ENCODE measurements at places on chromosomes 1 and 21.

- no peak for DNase-seq
These were observed 4.9 kb downstream of the LIX1L start for GRCh38 chr1:145952903-145953302.

GRCh38 chr1:19756480-19756879 is 43.2 kb downstream of the TMCO4 start:
- peak; percentile 64 for DNase-seq

DNA sequence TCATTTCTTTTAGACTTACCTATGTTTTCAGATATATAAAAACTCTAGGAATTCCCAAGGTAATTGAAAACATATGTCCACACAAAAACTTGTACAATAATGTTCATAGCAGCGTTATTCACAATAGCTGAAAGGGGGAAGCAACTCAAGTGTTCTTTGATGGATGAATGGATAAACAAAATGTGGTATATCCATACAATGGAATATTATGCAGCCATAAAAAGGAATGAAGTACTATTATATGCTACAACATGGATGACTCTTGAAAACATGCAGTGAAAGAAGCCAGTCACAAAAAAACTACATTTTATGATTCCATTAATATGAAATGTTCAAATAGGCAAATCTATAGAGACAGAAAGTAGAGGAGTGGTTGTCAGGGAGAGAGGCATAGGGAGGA is 62.2 kb upstream of the WDR26 start:
- DNase-seq, result no peak

DNA sequence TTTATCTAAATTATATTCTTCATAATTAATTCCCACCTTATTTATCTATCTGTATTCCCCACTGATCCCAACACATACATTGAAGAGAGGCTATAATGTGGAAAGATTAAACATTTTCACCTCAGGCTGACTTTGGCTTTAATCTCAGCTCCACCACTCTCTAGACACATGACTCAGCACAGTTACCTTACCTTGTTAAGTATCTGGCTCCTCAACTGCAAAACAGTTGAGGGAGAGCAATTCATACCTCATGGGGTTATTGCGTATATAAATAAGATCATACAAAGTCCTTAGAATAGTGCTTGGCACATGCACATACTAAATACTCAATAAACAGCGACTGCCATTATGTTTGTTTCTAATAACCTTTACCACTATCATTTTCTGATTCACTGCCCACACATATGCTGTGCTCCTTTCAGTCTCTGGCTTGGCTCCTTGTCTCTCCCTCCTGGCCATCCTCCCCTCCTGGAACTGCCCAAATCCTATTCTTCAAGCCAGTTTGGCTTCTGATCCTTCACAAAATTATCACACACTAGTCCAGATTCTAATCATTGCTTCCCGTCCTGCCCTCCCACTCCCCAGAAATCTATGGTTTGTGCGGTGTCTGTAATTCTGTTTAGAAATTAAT is 50.1 kb downstream of the BCL9 start:
- DNase-seq, result no peak

GRCh38 chr1:71228742-71229365 is 148.0 kb upstream of the ZRANB2 start:
- peak; percentile 10 for DNase-seq

DNA sequence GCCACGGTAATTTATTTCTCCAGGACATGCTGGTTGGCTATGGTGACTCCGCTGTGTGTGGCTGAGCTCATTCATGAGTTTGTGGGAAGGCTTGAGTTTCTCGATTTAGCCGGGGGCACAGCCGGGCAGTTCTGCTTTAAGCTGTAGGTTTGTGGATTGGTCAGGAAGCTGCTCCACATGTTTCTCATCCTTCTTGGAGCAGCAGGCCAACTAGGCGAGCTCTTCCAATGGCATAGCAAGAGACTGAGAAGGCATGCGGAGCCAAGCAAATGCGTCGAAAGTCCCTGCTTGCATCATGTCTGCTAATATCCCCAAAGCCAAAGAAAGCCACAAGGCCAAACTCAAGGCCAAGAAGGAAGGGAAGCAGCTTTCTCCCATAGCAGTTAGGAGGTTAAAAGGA is 71.6 kb upstream of the GREM2 start:
- peak; percentile 31 for DNase-seq

DNA sequence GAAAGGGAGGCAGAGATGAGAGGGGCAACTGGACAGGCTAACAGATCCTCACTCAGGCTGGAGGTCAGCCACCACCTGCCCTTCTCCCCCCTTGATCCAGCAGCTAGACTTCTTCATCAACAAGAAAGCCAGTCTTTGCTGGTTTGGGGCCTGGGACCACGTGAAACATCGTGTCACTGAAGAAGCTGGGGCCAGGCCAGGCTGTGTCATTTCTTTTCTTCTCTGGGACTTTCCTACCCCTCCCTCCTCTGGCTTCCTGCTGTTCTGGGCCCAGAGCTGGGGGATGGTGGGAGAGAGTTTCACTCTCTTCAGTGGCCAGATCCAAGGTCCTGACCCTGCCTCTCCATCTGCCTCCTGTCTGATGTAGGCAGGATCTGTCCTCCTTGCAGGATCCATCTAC is 18.1 kb upstream of the SLC26A9 start:
- peak; percentile 50 for DNase-seq

DNA sequence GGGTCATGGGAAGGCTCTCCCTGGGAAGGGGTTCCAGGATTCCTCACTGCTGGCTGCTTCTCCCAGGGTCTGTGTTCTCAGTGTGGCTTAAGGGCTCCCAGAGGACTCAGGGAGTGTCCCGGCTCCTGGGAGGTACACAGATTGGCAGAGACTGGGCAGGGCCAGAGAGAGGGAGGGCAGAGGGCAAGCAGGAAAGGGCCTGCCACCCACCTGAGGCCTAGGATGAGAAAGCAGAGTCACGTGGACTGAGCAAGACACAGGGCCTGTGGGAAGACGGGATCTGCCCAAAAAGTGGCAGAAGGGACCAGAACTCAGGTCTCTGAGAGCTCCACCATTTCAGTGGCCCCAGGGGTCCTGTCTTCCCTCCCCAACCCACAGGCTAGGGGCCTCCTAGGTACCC is 871 bp downstream of the SLFNL1 start:
- no peak for DNase-seq

- DNase-seq, result peak; percentile 27
These were observed 1.1 kb downstream of the MIA3 start for GRCh38 chr1:222618880-222619596.

- no peak for DNase-seq
These were observed 211.2 kb downstream of the RRAGC start for GRCh38 chr1:38648417-38648816.

GRCh38 chr1:74611887-74612286 is 61.7 kb downstream of the ERICH3 start:
- DNase-seq, result no peak

DNA sequence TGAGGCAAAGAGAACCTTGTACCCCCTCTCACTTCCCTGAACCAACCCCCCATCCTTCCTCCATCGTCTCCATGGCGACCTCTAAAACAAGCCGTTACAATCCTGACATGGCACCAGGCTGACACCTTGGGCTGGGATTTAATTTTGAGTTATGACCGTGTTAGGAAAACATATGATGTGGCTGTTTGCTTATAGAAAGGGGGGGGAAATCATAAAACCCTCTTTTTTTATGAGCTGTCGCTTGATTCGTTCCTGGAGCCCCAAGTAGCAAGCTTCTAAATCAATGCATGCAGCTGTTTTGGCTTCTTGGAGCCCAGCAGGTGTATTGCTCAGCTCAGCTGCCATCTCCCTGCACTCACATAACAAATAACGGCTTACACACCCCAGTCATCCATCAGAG is 301.2 kb upstream of the SPAG17 start:
- no peak for DNase-seq

GRCh38 chr1:177748080-177748801 is 221.6 kb downstream of the SEC16B start:
- DNase-seq, result no peak

- DNase-seq, result peak; percentile 15
These were observed 14.1 kb downstream of the TMCO4 start for GRCh38 chr1:19785660-19786059.

DNA sequence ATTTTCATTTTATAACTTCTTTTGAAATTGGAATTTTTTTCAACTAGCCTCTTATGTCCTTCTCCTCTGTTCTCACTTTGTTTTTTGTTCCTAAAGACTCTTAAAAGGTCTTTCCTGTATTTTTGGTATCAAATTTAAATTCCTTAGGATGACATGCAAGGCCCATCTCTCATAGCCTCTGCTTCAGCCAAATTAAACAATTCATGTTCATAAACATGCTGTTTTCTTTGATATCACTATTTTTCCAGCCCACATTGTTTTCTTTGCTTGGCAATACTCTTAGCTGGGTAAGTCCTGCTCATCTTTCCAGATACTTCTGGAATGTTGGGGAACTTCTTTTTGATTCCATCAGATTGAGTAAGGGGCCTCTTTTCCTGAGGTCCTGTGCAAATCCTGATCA is 55.8 kb upstream of the GPR88 start:
- DNase-seq, result no peak

- DNase-seq, result peak; percentile 86
These were observed 62.4 kb upstream of the DIRAS3 start for GRCh38 chr1:68112835-68113243.

- DNase-seq, result no peak
These were observed 11.6 kb downstream of the CAMK2N1 start for GRCh38 chr1:20474333-20474975.

- DNase-seq, result no peak
These were observed 58.2 kb downstream of the ARHGEF10L start for GRCh38 chr1:17597651-17598050.

- peak; percentile 86 for DNase-seq
These were observed at the start of gene VAMP4 for GRCh38 chr1:171741872-171742576. Gene VAMP4 (minus strand): TSS chr1:171742065. CDS start chr1:171738414, 3,651 bp downstream.

DNA sequence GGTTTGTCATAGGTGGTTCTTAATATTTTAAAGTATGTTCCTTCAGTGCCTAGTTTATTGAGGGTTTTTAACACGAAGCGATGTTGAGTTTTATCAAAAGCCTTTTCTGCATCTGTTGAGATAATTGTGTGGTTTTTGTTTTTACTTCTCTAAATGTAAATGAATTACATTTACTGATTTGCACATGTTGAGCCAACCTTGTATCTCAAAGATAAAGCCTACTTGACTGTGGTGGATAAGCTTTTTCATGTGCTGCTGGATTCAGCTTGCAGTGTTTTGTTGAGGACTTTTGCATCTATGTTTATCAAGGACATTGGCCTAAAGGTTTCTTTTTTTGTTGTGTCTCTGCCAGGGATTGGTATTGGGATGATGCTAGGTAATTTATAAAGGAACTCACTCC is 142.5 kb downstream of the PRDM2 start:
- DNase-seq, result no peak

DNA sequence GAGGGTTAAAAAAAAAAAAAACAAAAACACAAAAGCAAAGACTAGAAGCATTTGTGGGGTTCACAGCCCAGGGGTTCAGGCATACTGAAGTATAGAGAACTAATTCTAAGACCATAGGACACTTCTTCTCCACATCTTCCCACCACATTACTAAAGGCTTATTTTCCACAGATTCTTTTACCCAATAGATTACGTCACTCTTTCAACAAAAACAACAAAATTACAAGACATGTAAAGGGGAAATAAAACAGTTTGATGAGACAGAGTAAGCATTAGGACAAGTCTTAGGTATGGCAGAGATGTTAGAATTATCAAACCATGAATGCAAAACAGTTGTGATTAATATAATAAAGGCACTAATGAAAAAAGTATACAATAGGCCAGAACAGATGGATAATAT is 2013.7 kb downstream of the MRPL39 start:
- DNase-seq, result no peak

DNA sequence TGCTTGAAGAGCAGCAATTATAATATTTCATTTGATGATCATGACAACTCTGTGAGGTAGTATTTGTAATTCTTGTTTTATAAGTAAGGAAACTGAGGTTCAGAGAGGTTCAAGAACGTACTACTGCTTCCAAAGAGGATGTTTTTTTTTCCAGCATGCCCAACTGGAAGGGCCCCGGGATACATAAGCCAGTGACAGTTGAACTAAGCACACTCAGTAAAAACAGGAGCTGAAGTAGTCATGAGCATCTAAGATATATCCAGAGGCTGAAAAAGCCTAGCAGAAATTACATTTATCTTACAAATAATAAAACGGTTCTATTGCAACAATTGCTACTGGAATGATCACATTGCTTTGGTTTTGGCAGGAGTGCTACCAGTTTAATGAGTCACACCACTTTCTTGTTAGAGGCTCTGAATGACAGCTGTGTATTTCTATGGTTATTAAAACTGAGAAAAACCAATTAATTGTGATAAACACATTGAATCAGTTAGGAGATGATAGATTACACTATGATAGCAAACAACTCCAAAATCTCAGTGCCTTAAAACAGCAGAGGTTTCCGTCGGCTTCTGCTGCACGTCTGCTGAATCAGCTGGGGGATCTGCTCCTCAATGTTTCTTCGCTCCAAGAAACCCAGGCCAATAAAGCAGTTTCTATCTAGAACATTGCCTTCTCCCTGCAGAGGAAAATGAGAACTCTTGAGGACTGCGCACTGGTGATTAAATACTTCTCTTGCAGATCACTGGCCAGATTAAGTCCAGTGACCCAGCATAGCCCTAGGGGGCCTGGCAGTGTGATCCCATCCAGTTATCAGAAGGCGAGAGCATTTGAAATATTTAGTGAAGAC is 522.7 kb downstream of the PLPP3 start:
- DNase-seq, result peak; percentile 88

DNA sequence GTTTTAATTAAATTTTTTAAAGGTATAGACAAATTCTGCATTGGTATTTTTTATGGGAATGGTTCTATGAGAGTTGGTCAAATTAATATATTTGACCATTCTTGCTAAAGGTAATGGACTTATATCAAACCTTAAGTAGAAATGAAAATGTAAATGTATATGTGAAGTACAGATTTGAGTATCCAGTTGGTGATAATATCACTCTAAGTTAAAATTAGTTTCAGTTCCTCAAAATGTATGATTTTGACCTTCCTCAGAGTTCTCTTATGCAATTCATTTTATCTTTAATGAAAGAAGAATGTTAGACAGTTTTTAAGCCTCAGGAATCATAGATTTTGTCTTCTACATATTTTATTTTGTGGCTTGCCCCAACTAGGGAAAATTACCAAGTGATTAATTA is 1291.5 kb upstream of the B3GALT2 start:
- no peak for DNase-seq

GRCh38 chr1:221510793-221511503 is 230.9 kb downstream of the DUSP10 start:
- no peak for DNase-seq

DNA sequence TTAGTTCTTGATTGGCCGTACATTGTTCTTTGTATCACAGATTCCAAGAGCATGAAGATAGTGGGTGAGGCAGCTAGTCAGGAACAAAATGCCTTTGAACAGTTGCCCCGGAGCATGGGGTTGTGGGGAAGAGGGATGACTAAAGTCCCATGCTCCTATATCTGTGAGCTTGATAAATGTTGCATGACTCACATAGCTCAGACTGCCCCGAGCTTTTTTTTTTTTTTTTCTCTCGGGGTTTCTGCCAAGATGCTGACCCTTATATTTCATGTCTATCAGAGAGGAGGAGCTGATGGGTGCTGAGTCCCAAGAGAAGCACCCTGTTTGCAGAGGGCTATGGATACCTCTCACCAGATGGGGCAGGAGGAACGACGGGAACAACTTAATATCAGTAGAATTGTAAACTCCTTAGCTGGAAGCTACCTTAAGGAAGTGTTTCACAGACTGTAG is 40.6 kb downstream of the SRRM1 start:
- DNase-seq, result peak; percentile 98

GRCh38 chr1:87706779-87707228 is 378.1 kb downstream of the LMO4 start:
- peak; percentile 83 for DNase-seq
